Amniotic stem cell (primary cell): ENCODE measurements at places on chromosomes 11 and 22.

DNA sequence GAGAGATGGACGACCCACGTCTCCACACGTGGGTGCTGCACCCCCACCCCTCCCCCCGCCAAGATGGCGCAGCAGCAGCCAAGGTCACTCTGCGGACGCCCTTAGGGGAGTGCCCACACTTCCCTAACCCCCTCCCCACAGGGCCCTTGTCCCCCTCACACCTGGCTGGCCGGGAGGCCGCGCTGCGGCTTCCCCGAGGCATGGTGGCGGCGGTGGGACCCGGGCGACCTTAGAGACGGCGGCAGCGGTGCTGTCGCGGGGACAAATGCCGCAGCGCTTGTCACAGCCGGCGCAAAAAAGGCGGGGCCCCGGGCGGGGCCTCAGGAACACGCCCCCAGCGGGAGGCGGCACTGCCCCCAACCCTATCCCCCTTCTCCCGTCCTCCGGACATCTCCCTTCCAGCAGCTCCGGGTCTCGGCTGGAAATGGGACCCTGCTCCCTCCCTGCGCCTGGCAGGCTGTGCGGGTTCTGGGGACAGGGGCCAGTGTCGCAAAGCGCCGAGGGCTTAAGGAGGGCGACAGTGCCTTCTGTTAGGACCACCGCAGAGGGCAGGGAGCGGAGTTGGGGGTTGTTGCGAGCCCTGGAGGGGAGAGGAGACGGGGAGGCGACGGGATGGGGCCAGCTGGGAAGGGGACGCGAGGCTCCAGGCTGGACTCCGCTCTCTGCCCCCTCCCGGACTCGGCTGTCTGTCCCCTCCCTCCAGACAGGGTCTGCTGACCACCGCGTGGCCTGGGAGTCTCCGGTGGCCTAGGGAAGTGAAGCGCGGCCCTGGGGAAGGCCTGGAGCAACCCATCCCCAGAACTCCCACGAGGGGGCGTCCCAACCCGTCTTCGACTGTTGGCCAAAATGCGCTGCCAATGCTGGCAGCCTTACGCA, at the start of gene CHCHD10:
Gene CHCHD10 (minus strand): TSS at position 300 of the 876 bp plus-strand sequence. CDS start 98 bp downstream, at position 202.
- DNase-seq, result peak; percentile 47

DNA sequence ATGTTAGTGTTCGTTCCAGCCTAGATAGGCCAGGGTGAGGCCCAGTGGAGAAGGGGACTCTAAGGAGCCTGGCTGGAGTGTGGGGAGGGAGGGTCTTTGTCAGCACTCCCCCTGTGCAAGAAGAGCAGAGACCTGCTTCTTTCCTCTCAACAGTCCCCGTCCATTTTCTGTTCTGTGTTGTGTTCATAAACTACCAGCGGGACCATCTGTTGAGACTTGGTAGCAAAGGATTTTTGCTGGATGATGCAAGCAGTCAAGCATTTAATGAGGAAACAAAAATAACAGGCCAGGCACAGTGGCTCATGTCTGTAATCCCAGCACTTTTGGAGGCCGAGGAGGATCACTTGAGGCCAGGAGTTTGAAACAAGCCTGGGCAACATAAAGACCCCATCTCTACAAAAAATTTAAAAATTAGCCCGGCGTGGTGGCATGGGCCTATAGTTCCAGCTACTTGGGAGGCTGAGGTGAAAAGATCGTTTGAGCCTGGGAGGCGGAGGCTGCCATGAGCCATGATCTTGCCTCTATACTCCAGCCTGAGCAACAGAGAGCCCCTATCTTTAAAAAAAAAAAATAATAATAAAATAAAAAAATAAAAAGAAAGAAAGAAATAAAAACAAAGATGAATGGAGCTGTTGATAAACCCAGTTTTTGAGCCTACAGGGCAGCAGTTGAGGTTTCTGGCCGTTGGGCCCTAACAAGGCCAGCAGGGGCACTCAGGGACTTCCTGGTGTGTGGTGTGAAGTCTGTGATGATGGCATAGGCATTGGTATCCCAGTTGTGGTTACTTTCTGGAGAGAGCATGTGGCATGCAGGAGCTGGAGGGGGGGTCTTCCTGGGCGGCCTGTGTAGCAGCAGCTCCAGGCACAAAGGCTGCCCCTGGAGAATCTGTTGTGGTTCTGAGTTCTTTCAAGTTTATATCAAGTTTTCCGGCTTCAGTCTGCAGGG, 1.7 kb upstream of the TXNRD2 start:
- DNase-seq, result peak; percentile 74

GRCh38 chr11:9962722-9963121, 298.8 kb downstream of the SWAP70 start:
- DNase-seq, result no peak

DNA sequence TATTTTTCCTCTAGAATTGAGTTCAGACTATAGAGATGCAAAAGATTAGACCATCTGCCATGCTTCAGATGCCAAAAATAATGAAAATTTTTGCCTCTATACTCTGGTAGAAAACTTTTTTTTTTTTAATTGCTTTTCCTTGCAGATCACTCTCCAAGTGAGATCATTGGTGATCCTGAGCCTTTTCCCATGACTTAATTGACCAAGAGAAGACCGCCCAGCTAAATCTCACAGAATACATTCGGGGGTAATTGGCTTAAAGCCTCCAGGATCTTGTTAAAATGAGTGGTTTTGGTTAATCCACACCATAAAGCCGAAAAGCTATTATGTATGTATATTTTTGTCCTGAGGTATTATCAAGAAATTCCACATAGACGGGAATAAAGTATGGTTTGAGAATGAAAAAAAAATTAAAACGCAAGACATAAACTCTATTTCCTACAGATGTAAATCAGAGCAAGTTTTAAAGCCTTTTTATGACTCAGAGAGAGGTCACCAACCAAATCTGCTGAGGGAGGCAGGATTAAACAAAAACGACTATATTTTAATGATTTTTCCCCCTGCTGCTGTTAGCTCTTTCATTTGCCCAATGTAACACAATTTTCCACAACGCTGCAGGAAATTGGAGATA, 64.0 kb downstream of the PARVA start:
- DNase-seq, result no peak

GRCh38 chr11:124198897-124199296, 15.8 kb downstream of the OR10D3 start:
- no peak for DNase-seq
